ENCODE measurements at places on chromosomes 2 and 18.

- no peak for DNase-seq
Measured at GRCh38 chr2:188974164-188974563, at the start of gene COL3A1. Gene COL3A1, plus strand, starts transcription at chr2:188974373. Its CDS starts 117 bp downstream, at chr2:188974490.

DNA sequence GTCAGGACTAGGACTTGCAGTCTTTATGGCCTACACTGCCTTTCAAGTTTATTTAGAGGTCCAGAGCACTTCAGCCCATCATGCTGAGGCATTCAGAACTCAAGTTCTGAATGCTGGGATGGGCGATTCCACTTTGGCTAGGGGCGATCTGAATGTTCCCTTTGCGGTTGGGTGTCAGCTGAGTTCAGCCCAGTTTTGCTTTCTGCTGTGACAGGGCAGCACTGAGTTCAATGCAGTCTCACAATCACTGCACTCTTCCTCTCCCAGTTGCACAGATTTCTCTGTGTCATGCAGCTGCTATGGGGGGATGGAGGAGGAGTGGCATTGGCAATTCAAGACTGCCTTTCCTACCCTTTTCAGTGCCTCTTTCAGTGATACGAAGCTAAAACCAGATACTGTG is 1232.0 kb upstream of the FAM98A start:
- no peak for DNase-seq

- peak; percentile 4 for DNase-seq
Measured at GRCh38 chr2:155975734-155976133, 356.8 kb downstream of the NR4A2 start.

DNA sequence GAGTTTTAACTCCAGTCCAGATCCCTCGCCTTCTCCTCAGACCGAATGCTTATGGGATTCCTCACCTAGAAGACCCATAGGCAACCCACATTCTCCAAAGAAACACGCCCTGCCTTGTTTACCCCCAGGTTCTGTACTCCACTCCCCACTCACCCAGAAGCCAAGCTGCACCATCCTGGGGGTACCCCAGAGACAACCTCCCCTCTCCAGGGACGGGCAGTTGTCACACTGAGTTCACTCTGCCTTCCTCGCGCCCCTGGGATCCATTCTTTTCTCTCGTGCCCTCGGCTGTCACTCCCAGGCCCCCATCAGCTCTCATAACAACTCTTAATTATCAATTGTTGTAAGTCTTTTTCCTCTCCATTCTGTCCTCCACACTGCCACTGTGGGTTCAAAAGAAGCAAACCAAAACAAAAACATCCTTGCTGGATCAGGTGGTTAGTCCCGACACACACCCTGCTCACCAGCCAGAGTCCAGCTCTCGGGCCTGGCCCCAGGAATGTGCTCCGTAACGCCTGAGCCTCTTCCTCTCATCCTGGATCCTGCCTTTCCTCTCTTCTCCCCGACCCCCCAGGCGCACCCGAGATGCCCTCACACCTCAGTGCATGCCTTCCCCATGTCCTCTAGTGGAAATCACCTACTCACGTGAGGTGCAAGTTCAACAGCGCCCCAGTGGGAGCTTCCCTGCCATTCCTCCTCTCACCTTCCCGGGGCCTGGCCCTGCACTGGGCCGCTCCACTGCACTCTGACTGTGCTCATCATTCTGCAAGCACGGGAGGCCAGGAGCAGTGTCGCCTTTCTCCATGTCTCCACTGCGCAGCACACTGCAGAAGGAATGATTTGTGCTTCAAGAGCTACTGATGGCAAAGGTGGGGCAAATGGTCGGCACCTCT is 20.7 kb downstream of the COX7A2L start:
- no peak for DNase-seq

DNA sequence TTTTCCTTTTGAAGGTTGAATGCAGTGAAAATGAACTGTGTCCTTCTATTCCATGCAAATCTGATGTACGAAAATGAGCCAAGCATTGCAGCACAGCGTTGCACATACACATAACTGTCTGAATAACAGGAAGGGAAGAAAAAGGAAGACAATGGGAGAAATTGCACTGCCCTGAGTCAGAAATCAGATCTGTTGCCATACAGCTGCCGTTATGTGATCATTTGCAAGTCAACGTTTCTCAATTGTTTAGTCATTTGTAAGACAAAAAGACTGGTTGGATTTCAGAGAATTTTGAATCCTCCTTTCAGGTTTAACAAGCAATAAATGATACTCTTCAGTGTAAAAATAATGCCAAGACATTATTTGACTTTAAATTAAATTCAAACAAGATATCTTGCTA is 284.1 kb downstream of the DSEL start:
- DNase-seq, result no peak

DNA sequence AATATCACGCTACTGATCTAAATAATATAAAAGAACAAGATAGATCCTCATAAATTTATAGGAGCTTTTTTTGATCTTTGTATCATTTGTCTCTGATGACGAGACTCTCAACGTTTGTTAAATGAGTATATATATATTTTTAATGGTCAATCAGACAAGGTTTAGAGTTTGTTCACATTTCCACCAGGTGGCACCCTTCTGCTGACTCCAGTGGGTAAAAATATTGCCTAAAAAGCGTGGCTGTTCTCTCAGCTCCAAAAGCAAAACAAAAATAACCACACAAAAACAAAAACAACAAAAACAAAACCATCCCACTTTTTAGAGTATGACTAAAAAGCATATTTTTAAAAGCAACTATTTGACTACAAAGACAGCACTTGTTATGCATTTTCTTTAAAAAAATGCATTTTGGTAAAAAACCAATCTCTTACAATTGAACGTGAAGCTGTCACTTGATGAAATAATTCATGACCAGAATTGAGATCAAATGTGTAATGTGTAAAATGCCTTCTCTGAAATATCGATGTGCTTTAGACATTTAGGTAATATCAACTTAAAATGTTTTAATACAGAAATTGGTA is 723.2 kb downstream of the DPP10 start:
- DNase-seq, result no peak

GRCh38 chr2:52402128-52402527 is 1365.5 kb upstream of the CHAC2 start:
- DNase-seq, result no peak

- DNase-seq, result peak; percentile 6
Measured at GRCh38 chr18:24910221-24910620, 441.7 kb downstream of the ZNF521 start.

DNA sequence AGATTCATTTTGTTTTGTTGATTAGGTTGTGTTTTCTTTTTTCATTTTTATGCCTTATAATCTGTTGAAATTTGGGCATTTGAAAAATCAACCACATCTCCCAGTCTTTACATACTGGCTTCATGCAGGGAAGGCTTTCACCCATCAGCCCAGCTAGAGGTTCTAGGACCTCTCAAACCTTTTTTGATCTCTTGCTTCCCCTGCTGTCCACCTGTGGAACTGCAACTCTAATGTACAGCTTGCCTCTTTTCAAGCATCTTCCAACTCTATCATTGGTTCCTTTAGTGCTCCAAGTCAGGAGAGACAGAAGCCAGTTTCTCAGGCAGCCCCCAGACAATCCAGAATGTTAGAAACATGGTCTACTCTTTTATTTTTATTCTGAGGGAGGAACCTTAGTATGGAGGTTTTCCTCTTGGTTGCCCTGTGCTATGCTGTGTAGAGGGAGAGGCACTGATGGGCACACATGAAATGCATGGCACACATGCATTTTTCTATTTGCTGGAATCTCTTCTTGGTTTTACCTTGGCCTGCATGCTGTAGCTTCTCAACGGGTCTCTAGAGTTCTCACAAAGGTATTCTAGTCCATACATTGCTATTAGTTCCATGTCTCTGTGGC is 107.2 kb upstream of the L3MBTL4 start:
- peak; percentile 28 for DNase-seq

DNA sequence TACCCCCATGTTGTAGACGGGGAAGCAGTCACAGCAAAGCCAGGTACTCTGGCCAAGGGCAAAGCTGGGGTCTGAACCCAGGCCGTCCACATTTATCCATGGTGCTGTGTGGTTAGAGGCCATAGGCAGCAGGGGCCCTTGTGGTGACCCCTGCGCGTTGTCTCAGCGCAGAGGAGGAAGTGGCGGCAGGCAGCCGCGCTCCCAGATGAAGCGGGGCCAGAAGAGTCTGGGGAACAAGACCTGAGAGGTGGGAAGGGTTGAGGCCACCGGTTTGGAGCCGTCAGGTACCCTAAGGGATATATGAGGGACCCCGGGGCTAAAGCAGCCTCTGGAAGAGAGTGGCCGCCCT is 770 bp downstream of the ZNF396 start:
- DNase-seq, result no peak

- no peak for DNase-seq
Measured at GRCh38 chr2:231348173-231348572, 47.3 kb upstream of the B3GNT7 start.

DNA sequence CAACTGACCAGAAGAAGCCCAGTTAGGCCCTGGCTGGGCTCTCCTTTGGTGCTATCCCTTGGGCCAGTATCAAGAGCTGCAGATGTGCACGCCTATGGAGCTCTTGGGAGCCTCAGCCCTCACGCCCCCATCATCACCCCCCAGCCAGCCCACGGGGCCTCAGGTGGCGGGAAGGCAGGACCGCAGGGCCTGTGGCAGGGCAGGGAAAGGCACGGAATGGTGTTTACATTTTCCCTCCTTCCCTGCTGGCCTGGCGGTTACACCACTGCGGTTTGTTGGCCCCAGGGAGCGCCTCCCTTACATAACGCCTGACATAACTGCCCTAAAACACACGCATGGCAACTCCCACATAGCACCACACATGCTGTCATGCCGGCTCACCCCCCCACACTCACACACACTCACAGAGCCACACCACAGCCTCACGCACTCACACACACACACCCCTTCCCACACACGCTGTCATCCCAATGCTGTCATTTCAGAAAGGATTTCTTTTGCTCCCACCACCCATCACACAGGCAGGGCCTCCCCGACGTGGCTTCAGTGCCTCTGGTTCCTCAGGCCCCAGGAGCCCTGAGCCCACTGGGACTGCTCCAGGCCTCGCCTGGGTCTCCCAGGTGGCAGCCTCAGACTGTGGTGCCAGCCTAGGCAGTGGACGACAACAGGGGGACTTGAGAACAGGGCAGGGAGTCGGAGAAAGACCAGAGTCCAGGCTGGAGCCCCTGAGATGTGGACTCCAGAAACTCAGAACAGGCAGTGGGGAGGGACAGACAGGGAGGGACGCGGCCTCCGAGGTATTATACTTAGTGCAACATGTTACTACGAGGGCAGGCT is 15.7 kb downstream of the ZFP36L2 start:
- no peak for DNase-seq

GRCh38 chr18:22848615-22849014 is 84.5 kb upstream of the RBBP8 start:
- peak; percentile 61 for DNase-seq

DNA sequence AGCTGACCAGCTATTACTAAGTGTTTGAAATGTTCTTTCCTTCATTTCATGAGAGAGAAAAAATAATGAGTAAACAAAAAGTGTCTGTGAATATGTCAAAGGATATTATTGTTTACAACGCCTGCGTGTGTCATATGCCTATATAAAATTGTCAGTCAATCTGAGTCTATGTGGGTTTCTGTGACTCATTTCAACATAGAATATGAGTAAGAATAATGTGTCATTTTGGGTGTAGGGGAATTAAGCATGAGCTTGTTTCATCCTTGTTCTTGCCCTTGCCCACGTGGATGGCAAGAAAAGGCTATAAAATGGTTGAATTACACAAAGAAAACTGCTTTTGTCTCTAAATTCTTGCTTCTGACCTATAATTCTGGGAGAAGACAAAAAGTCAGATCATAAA is 466.0 kb downstream of the PTH2R start:
- DNase-seq, result peak; percentile 28

DNA sequence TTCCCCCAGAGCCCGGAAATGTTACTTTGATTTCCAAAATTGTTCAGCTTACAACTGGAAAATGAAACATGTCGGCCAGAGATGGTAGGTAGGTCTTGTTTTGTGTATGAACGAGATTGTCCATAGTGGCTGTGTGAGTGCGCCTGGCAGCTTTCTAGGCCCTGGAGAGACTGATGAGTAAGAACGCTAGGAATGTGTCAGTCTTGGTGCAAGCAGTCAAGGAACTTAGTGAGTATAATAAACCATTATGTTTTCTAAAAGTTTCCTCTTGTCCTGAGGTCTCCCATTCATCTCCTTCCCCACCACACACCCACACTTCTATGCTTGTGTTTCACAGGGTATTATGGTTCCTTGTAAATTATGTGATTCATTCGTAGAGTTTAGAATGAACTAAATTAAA is 234.2 kb downstream of the CDH2 start:
- no peak for DNase-seq

DNA sequence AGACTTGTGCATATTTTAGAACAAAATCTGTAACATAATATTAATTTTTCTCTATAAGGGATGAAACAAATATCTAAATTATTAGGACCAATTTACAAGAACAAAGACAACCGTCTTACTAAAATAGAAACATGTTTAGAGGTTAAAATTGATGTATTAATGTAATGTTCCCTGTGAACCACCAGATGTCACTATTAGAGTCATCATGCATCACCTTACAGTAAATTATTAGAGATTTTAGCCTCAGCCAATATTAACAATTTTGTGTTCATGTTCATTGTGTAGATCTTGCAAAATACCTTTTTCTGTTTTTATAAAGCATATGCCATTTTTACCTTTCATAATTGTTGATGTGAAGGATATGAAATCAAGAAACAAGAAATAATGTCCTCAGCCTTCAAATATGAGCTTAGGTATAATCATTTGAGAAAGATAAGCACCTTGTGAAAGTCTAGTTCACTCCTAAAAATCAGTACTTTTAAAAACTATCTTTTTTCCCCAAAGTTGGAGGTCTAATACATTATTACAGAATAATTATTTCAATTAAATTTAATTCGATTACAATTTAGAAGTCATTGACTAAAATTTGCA is 344.3 kb upstream of the KCNH7 start:
- no peak for DNase-seq

DNA sequence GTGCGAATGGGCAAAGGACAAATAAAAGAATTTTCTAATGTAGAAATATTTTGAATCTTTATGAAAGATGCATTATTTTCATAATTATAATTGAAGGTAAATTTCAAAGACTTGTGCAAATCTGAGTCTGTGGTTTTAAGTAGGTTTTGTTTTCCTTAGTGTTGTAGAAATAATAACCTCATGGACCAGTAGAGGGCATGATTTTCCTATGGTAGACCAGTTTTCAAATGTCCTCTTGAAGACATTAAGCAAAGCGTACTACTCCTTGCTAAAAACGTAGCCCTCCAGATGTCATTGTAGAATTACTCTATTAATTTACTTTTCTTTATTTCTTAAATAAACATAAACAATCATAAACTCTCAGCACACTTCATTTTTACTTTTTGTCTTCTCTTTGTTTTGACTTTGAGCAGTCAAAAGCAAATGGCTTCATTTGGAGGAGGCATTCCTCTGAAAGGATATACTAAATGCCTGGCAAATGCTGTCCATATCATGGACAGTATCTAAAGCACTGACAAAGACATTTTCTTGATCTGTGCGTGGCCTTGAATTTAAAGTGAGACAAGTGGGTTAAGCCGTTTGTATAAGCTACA is 85.8 kb upstream of the FAM237A start:
- DNase-seq, result peak; percentile 10

- DNase-seq, result no peak
Measured at GRCh38 chr2:95012881-95013550, 12.5 kb upstream of the MAL start.

- DNase-seq, result no peak
Measured at GRCh38 chr18:24400587-24400986, 3.0 kb upstream of the OSBPL1A start.
